ENCODE measurements at places on chromosomes 6 and 20.

GRCh38 chr20:36407199-36407733, 101.1 kb downstream of the DLGAP4 start:
- no peak for DNase-seq

GRCh38 chr6:138803861-138804260, 8.0 kb downstream of the ECT2L start:
- no peak for DNase-seq

DNA sequence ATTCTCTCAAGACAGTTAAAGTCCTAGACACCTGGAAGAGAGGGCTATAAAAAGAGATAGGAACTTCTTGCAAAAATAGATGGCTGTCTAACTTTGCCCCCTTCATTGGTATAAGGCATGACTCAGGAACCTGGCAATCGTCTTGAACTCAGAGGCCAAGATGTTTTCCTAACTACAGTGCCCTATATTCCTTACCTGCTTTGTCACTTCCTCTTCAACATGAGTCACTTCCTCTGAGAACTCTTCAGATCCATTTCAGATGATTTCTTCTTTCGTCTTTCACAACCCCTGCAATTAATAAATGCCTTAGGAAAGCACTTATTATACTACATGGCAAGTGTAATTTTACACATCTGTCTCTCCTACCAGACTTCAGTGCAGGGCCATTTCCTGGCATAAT, 83.5 kb downstream of the HAO1 start:
- DNase-seq = no peak

GRCh38 chr6:149717255-149717587, 680 bp downstream of the LATS1 start:
- DNase-seq = no peak

DNA sequence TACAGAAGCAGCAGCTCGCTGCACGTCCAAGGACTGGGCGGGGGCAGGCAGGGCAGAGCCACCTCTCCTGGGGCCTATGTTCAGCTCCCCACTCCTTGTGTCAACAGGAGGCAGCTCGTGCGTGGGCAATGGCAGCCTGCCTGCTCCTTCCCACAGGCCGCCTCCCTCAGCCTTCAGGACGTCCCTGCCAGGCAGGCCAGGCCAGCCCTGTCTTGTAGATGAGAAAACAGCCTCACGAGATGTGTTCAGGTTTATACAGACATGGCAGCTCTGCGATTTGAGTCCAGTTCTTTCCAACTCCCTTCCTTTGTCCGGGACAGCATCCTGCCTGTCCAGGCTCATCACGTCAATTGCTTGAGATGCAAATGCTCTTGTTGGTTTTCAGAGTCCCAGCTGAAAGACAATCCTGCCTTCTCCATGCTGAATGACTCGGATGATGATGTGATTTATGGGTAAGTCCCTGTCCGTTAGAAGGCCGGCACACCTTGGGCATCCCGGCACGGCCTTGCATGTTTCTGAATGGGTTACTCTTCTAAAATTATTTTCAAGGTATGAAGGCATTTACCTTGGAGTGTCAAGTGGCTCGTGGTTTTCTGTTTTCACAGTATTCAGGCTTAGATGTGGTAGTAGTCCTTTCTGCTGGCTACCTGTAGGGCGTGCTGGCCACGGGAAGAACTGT, 13.5 kb downstream of the DYNLT1 start:
- no peak for DNase-seq

GRCh38 chr6:161436106-161436876, 162.4 kb upstream of the AGPAT4 start:
- DNase-seq = no peak

GRCh38 chr20:17621229-17621968, 51.5 kb downstream of the DSTN start:
- no peak for DNase-seq

- no peak for DNase-seq
Observed at GRCh38 chr6:33915134-33915533, 111.3 kb upstream of the MLN start.

DNA sequence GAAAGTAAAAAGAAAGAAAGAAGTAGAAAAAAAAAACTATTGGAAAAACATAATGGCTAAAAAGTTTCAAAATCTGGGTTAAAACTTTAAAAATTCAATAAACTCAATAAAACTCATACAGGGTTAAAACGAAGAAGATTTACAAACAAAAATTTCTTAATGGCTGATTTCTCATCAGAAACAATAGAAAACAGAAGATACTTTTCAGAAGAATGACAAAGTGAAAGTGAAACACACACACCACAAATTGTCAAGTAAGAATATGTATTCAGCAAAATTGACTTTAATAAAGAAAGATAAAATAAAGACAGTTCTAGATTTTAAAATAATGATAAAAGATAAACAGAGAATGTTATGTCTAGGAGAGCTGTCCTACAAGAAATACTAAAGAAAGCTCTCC, 618.9 kb upstream of the GJE1 start:
- no peak for DNase-seq

- no peak for DNase-seq
Observed at GRCh38 chr20:37677969-37678861, 15.6 kb upstream of the CTNNBL1 start.

DNA sequence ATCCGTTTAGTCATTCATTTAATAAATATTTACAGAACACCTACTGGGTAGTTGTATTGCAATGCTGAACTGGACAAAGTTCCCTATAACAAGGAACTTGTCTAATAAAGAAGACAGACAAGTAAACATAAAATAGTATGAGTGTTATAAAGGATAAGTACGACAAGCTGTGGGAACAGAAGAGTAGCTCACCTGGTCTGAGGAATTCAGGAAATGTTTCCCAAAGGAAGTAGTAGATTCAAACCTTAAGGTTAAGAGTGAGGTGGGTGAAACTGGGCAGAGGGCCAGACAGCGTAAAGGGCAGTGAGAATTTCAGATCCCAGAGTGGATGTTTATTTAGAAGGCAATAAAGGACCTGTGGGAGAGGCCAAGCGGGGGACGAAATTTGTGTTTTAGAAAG, 72.3 kb upstream of the CD2AP start:
- no peak for DNase-seq

DNA sequence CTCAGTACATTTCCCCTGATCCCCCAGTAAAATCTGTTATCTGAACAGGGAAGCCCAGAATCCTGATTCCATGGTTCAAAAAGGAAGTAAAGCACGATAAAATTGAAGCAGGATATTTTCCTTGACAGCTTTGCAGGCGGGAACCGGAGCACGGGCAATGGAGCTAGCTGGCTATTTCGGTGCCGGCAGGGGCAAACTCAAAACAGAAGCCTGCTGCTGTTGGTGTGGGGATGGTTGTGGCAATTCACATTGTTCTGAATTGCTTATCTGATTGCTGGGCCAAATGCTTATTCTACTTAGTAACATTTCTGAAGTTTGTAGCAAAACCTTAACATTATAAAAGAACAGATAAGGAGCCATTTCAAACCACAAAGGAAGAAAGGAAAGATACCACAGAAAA, 172.4 kb downstream of the MMS22L start:
- DNase-seq = no peak

DNA sequence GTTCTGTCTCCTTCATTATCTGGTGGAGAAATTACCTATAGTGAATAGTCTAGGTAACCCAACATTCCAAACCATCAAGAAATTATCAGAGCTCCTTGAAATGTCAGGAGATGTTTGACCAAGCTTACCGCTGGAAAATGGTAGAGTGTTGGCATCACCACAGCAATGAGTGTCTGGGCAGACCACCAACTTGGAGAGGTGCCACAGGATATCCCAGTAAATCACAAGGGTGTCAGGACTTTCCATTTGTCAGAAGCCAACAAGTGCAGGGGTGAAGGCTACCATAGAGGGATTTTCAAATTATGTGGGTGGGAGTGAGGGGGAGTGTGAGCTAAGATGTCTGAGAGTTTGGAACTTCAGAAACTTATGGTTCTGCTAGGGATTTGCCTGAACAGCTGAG, 73.2 kb downstream of the VGLL2 start:
- DNase-seq = no peak

DNA sequence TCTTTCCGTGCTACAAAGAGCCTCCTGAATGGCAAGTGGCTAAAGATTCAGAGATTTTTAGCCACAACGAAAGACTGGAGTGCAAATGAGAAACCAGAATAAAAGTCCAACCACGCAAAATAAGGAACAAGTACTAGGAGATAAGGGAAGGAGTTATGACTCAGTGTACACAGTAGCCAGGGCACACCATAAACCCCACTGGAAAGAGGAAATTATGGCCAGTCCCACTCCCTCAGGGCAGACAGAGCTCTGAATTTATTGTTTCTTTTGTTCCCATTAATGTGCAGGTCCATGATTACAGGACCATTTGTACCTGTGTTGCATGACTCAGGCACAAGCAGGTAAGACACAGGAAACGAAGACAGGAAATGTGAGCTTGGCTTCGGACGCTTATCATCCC, 150.3 kb upstream of the PREP start:
- no peak for DNase-seq

GRCh38 chr6:89321131-89321970, 6.3 kb upstream of the GABRR2 start:
- DNase-seq = no peak

- no peak for DNase-seq
Observed at GRCh38 chr20:5662769-5663168, 87.4 kb upstream of the SHLD1 start.

- DNase-seq = no peak
Observed at GRCh38 chr6:25630508-25631278, 21.3 kb upstream of the SCGN start.

DNA sequence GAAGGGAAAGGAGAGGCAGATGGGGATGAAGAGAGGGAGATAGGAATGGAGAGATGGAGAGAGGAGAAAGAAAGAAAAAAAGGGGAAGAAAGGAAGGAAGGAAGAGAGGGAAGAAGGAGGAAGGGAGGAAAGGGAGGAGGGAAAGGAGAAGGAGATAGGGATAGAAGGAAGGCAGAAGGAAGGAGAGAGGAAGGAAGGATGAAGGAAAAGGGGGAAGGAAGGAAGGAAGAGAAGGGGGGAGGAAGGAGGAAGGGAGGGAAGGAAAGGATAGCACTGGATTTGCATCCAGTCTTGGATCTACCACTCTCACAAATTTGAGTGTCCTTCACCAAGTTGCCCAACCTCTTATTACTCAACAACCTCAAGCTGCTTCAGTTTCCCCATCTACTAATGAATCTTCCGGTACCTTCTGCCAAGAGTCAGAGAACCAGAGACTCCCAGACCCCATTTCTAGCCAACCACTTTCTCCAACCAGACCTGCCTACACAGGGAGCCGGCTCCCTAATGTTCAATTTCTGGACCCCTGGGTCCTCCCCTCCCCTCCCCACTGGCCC, 79.7 kb upstream of the FOXP4 start:
- DNase-seq = no peak

DNA sequence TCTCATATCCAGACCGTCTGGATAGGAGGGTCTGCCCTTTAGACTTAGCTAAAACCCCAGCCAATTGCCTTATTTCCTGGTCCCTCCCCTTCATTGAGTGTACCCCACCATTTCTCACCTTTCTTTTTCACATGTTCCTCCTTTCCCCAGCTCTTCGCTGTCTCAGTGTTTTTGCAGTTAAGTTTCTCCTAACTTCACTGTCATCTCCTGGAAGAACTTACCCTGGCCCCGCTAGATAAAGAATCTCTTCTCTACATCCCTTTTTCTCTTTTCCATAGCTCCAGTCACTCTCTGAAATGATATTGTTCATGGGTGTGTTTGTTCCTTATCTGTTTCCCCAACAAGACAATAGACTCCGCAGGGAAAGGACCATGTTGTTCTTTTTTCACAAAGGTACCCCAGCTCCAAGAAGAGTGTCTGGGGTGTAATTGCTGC, 208.8 kb downstream of the TSHZ2 start:
- no peak for DNase-seq

GRCh38 chr6:89925826-89926225, 31.6 kb downstream of the GJA10 start:
- DNase-seq = no peak

DNA sequence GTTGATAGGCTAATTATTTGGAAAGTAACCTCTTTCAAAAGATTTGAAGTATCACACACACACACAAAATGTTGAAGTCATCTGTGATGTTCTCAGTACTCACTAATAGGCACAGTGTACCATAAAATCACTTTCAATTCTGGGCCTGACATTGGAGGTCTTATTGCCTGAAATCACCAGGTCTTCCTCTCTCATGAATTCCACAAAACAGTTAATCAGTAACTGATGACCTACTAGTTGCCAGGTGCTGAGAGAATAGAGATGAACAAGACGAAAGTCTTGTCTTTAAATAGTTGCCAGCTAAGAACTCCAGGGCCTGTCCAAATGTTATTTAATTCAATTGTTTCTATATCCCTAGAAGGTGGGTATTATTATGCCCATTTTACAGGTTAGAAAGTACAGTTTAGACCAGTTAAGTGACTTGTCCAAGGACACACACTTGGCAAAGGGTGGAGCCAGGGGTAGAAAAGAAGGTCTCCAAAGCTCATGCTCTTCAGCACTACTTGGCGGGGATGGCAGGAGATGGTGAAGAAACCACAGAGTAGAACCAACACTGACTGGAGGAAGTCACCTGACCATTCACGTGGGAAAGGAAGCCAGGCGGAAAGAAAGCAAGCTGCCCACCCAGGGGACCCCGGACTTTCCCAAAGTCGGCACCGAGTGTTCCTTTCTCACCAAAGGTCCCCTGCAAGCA, 116.4 kb downstream of the KIF6 start:
- no peak for DNase-seq

DNA sequence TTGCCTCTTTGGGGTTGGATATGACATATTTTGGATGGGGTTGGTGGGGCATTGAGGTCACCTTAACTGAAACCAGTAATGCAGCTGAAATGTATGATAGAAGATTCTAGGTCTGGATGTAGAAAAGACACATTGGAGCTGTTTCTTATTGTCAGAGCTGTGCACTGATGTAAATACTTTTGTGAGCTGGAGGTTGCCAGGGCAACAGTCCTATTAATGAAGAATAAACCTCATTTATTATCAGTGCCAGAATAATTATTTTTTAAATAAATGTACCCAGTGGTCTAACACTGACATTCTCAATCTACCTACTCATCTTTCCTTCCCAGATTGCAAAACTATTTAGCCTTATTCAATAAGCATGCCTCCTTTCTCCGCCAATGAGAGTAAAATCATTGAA, 57.0 kb downstream of the CAP2 start:
- no peak for DNase-seq

DNA sequence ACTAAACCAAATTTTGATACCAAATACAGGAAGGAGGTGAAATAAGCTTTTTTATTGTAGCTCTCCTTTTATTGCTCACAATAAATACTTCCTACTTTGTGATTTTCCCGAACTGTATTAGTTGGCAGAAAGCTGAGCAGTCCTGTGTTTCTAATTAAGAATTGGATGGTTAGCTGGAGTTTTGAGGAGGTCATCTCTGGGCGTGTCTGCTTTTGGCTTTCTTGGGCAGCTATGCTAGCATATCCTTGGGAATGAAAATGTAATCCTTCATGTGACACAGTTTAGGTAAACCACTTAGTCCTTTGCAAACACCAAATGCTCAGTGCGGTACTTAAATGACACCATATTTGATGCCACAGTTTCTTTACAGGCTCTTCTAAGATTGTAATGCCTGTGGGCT, 67.5 kb downstream of the MTHFD1L start:
- no peak for DNase-seq

DNA sequence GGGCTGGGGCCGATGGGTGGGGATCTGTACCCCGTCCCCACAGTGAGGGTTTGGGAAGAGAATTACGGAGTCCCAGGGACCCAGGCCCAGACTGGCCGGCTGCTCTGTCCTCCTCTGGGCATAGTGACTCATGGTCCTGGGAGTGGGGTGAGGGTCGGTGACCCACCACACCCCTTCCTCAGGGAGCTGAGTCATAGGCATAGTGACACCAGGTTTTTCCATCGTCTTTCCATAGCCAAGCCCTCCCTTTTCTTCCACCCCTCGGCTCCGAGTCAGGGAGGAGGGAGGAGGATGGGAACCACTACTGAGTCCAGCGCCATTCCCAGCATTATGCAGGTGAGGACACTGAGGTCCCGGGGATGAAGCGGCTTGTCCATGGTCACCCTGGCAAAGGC, 8.9 kb downstream of the CYP21A2 start:
- no peak for DNase-seq

- no peak for DNase-seq
Observed at GRCh38 chr6:9948678-9949077, 466.2 kb downstream of the TFAP2A start.

All from stimulated activated CD8-positive, alpha-beta memory T cell treated with anti-CD3 and anti-CD28 coated beads, Interleukin-2, amount 100 ng/mL, for 1 hour (primary cell).